ENCODE measurements at places on chromosomes 1 and 21.

GRCh38 chr1:53689736-53690326 is 49.1 kb downstream of the GLIS1 start:
- no peak for DNase-seq

- DNase-seq = no peak
Observed at GRCh38 chr1:30527511-30528140, 195.8 kb downstream of the MATN1 start.

DNA sequence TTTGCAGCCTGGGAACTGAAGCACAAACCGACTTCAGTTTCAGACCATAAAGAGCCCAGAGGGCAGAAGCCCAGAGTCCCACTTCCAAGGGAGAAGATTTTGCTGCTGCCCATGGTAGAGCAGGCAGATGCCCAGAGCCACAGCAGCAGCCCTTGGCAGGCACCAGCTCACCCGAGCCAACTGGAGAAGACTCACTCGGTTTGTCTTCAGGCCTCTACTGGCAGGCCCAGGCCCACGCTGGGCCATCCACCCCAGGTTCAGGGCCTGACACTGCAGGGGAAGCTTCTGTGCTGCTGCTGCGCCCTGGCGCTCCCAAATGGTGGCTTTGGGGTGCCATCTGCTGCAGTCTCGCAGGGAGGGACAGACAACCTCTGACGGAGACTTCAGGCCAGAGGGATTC is 33.3 kb downstream of the SLC66A1 start:
- no peak for DNase-seq

- no peak for DNase-seq
Observed at GRCh38 chr1:34060901-34061415, 104.1 kb downstream of the CSMD2 start.

DNA sequence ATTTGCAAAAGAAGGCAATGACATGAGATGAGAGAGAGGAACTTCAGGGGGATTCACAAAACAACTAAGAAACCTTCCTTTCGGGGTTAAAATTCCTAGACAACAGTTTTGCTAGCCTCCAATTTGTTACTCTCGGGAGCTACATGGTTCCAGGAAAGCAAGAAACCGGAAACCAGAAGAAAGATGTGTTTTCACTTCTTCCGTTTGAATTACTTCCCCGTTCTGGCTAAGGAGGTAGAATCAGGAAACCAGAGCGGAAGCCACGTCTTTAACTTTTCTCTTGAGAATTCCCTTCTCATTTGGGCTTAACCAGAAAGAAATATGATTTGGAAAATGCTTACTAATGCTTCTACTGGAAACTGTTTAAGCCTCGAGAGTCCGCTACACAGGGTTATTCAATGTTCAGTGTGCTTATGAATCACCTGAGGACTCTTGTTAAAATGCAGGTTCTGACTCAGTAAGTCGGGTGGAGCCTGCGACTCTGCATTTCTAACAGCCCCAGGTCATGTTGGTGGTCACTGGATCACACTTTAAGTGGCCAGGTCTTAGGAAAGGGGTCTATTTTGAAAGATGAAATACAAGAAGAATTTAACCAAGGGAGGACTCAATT is 43.5 kb upstream of the MCOLN3 start:
- DNase-seq = no peak

GRCh38 chr1:18989896-18990295 is 33.4 kb upstream of the IFFO2 start:
- no peak for DNase-seq

DNA sequence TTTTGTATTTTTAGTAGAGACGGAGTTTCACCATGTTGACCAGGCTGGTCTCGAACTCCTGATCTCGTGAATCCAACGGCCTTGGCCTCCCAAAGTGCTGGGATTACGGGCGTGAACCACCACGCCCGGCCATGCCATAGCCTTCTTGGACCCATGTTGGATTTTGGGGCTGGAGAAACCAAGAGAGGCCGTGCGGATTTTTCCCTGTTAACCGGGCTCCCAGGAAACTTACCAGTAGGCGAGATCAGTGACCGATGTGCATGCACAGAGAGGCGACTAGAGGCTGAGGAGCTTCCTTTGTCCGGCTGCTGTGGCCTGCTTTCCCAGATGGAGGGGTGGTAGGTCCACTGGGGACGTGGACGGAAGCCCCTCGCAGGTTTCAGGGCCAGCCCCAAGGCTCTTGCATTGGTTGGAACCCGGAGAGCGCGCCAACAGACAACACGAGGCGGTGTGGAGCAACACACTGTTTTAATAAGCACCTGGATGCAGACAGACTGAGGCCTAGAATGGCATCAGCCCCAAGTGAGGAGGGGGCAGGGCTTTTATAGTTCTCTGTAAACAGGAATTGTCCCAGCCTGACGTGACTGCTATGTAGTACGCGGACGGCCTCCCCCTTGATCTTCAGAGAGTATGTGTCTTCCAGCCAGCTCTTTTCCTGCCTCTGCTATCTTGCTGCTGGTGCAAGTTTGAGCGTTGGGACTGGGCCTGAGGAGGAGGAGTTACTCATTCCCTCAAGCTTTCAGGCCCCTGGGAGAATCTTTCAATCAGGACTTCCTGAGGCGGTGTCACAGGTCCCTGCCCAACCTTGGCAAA is at the start of gene ERVH48-1:
Gene ERVH48-1 (minus strand): TSS at position 517 of the 813 bp plus-strand sequence. CDS start 6,624 bp downstream, outside the sequence.
- DNase-seq = no peak

DNA sequence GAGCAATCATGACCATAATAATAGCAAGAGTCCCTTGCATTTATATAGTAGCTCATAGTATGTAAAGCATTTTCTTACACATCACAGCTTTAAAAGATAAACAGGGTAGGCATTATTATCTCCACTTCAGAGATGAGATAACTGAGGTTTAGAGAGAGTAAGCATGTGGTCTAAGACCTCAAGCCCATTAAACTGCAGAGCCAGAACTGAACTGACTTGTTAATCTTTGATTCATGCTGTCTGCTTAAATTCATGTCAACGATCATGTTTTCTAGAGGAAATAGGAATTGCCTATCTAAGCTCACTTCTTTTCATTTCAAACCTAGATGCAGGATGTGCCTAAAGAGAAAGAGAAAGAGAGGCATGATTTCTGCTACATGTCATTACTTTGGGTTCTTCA is 524.8 kb downstream of the PTPRC start:
- no peak for DNase-seq

GRCh38 chr1:192316942-192317450 is at the start of gene RGS21:
Gene RGS21 (plus strand): TSS chr1:192316992. CDS start chr1:192343037, 26,045 bp downstream.
- DNase-seq = no peak

All from activated CD4-positive, CD25-positive, alpha-beta regulatory T cell treated with anti-CD3 and anti-CD28 coated beads, Interleukin-2, amount 50 U/mL, for 16 hours (primary cell).